NCI-H2227 treated with DMSO at 0.1 percent for 48 hours (cell line): ENCODE measurements at places on chromosomes 12 and 14.
A peak's percentile ranks its signal among the peaks of the same experiment; 100 is the strongest.

DNA sequence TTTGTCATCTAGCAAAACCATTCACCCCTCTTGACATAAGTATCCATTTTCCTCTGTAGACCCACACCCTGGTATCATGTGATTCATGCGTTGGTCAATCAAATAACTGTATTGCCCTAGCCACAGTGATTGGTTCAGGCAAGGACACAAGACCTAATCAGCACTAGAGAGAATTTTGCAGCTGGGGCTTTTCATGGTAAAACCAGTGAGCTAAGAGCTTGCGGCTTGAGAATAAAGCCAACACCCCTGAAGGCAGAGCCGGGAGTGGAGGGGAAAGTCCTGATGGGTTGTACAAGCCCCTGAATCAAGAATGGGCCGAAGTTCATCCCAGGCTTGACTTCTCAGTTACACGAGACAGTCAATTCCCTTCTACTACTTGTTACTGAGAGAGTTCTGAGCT is 33.2 kb upstream of the LTBP2 start:
- DNase-seq, result no peak

DNA sequence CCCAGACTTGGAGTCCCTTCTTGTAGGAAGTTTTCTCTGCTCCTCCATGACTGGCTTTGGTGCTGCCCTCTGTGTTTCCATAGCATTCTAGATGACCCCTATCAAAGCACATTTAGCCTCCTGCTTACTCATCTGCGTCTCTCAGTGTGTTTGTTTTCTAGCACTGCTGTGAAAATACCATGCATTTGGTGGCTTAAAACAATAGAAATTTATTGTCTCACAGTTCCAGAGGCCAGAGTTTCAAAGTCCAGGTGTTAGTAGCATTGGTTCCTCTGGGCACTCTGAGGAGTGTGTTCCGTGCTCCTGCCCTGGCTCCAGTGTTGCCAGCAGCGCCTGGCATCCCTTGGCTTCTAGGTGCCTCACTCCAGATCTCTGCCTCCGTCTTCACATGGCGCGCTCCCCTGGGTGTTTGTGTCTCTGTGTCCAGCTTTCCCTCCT is 86.1 kb downstream of the CACNA1C start:
- no peak for DNase-seq

- no peak for DNase-seq
These were observed 293.0 kb upstream of the NAV3 start for GRCh38 chr12:77537663-77538062.

DNA sequence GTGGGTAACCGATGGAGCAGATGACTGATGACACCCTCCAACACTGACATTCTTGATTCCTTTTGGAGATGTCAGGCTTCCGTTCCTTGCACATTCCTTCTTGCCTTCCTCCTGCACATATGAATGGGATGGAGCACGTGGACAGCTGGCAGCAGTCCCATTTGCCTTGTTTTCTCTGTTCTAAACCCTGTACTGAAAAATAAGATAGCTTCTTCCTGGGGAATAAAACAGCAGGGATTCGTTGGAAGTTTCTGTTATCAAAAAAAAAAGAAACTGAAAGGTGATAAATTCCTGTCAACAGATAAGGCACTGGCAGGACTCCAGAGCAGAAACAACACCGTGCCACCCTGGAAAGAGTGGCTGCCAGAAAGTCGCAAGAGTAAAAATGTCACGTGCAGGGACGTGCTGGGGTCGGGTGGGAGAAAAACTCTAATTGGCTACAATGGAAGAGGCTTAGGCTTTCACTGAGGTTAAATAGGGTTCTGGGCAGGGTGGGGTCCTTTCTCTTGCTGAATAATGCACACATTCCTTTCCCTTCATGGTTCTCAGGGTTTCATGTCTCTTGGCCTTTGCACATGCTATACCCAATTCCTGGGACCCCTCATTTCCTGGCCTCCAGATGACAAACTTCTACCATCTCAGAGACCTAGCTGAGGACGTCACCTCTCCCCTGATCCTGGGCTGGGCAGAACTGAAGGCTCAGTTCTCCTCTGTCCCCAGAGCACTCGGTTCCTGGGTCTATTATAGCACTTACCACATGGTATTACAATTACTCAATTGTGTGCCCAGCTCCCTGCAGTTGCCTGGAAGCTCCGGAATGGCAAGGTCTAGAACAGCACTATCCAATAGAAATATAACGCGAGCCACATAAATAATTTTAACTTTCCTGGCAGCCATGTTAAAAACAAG is 7.0 kb upstream of the NUAK1 start:
- no peak for DNase-seq

DNA sequence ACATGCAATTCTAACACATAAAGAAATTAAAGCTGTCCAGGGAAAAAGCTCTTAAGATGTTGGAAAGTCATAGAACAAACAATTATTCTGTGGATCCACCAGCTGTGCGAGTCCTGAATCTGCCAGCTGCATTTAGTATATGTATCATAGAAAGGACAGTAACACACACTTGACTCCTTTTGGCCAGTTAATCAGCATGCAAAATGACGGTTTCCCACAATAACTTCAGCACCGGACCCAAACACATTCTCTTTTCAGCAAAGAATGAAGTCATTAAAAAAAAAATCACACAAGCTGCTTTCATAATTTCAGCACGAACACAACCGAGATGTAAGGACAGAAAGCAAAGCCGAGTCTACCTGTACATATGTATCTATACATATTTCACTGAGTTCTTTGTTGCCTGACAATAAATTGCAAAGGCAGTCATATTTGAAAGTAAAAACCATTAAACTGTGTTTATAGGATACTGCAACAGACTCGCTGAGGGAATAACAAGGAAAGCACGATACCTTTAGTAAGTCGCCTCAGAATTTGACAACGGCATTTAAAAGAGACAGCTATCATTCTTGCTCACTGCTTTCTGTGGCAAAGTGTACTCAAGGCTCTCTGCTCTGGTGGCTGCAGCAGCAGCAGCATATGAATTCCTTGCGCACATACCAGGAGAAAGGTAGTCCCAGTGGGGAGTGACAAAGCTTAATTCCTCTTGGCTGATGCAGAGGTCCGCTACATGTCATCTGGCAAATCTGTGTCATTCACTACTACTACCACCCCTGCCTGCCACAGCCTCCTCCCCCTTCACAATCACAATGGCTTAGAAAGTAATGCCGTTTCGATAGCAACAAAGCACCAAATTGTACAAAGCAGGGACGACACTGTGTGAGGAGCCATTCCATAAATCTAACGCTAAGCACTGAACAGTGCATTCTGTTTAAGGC is at the start of gene GRIP1:
Gene GRIP1 (minus strand): TSS at position 739 of the 938 bp plus-strand sequence. CDS start 172 bp downstream, at position 567.
- DNase-seq, result peak; percentile 22

DNA sequence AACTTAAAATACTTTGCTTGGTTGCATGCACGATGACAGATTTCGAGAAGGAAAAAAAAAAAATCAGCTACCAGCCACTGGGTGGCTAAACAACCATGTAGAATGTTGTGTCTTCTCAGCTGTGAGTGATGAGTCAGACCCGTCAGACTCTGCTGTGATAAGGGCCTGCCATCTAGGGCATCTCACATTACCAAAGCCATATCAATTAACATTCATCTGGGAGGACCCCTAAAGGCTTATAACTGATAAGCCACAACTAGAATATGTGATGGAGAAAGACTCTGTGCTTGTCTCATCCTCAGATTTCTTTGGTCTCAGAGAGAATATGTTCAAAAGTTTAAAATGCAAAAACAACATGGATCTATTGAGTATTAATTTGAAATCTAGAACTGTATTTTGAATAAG is 111.5 kb downstream of the PAX9 start:
- DNase-seq, result no peak

- no peak for DNase-seq
These were observed 234.0 kb upstream of the CAND1 start for GRCh38 chr12:67035121-67035520.

GRCh38 chr12:125187148-125187745 is 122.0 kb downstream of the AACS start:
- DNase-seq, result no peak

DNA sequence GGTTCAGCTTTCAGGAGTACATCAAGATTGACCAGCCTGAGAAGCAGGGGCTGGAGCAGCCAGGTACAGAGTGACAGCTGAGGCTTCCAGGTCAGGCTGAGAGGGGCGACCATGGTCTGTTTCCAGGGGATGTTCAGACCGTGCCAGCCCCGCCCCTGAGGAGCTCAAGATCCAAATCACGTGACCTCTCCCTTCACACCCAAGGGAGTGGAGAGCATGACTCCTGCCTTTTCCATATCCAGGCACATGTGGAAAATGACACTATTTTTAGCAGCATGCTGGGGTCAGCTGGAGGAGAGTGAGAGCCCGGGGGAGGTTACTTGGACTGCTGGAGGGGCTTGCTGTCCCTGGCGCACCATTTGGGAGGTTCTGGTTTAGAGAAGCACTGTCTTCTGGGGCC is 92.7 kb downstream of the B4GALNT3 start:
- DNase-seq, result no peak

DNA sequence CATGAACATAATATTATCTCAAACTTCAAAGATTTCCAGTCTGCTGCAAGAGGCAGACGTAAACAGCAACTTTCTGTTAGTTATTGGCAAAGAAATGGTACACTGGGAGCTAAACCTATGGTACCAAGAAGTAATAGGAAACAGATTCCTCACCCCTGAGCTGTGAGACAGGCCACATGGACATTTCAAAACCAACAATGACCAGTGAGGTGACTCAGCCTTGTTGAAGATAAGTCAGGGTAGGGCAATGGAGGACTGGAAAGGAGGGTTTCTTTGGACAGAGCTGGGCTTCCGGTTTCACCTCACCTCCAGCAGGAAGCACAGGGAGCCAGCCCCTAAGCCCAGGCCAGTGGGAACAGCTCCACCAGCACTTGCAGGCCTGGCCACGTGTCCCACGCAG is 1320.5 kb downstream of the AACS start:
- DNase-seq, result no peak
